Hindlimb muscle (tissue), 1 donor: ENCODE measurements at places on chromosomes 1 and 21.

- DNase-seq: no peak
Observed at GRCh38 chr1:110548381-110548780, 29.4 kb upstream of the KCNA10 start.

DNA sequence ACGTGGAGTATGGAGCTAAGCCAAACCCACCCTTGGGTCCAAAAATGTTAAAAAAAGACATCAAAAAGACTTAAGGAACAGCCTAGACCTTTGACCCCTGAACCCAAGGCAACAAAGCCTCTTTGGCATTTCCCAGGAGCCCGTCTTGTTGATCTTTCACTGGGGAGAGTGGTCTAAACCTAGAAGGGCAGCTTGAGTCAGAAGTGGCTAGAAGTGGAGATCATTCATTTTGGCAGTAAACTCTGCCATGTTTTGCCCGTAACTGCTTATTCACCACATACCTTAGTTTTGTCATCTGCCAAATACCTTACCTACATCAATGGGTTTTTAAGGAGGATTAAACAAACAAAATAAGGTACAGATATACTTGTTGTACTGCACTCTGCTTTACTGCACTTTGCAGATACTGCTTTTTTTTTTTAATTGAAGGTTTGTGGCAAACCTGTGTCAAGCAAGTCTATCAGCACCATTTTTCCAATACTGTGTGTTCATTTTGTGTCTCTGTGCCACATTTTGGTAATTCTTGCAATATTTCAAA, 1.7 kb upstream of the CTSE start:
- no peak for DNase-seq

GRCh38 chr1:21220815-21221214, 44.1 kb upstream of the EIF4G3 start:
- no peak for DNase-seq

GRCh38 chr1:172286629-172287076, 133.8 kb upstream of the C1orf105 start:
- DNase-seq: no peak

DNA sequence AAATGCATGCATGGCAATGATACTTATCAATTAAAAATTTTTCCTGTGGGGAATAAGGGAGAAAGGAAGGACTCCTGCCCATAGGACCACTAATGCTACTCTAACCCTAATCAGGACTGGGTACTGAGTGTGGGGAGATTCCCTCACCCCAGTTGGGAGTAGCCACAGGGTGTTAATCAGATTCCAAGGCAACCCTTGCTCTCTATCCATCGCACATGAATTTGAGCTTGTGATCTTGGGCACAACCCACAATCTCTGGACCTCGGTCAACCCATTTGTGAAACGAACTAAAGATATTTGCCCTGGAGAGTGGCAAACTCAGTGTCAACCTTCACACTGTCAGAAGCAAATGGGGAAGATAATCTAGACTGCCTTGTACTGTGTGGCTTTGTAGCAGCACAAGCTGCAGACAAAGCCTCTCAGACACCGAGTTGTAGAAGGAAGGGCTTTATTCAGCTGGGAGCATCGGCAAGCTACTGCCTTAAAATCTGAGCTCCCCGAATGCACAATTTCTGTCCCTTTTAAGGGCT, 69.5 kb downstream of the SERINC2 start:
- no peak for DNase-seq

- DNase-seq: peak; percentile 75
Observed at GRCh38 chr1:172180501-172181285, 239.8 kb upstream of the C1orf105 start.

- DNase-seq: no peak
Observed at GRCh38 chr1:54404939-54405897, 976 bp downstream of the SSBP3 start.

DNA sequence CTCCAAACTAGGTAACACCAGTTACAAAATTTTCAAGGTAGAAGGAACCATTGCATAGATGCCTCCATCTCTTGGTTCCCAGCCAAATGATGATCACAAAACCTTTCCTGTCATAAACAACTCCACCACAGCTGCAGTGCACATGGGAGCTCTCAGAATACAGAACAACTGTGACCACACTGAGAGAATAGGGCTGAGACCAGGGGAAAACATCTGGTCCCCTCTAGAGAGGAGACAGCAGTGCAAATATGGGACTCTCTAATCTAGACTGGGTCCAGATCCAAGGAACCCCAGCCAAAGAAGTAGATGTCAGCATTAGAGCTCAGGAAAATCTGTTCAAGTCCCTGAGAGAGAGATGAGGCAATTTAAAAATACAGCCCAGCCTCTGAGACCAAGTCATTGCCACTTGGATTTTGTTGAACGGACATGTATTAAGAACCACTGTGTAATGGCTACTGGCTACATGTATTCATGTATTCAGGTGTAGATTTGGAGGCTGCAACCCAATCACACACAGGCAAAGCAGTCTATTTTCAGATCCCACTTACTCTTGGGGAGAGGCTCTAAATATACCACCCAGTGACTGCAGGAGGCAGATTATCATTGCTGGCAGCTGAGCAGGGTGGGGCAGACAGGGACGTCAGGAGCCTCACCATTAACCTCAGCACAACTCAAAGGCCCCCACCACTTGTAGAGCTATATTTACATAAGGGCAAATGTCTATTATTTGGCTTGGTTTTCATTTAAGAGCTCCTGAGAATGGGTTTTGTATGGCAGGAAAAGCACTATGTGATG, 7.6 kb upstream of the RXRG start:
- peak; percentile 48 for DNase-seq

GRCh38 chr21:17554120-17554519, 41.3 kb downstream of the CXADR start:
- DNase-seq: no peak

GRCh38 chr1:90779573-90779972, 62.5 kb upstream of the BARHL2 start:
- no peak for DNase-seq

DNA sequence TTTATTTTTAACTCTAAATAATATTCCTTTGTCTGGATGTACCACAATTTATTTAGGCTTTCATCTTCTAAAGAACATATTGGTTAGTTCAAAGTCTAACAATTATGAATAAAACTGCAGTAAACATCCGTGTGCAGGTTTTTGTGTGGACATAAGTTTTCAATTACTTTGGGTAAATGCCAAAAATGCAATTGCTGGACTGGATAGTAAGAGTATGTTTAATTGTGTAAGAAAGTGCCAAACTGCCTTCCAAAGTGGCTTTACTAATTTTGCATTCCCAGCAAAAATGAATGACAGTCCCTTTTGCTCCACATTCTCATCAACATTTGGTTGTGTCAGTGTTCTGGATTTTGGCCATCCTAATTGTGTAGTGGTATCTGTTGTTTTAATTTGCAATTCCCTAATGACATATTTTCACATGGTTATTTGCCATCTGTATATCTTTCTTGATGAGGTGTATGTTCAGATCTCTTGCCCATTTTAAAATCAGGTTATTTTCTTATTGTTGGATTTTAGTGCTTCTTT, 113.8 kb downstream of the DPYD start:
- DNase-seq: no peak

- no peak for DNase-seq
Observed at GRCh38 chr1:230863449-230863848, 4.9 kb downstream of the C1orf198 start.

DNA sequence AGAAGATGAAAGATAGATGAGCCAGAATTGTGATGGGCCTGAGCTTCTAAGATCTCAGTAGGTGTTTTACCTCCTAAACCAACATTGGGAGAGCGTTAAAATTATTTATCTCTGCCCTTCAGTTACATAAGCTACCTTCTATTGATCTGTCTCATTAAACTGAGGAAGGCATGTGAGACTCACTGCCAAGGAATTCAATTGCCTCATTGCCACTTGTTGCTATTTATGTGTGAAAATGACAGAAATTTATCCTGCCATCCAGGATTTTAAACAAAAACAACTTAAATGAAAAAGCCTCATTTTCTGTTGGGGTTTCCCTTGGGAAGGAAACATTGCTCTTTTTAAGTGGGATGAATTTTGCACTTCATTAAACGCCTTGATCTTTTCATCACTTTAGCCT, 78.7 kb upstream of the RUNX1 start:
- no peak for DNase-seq

DNA sequence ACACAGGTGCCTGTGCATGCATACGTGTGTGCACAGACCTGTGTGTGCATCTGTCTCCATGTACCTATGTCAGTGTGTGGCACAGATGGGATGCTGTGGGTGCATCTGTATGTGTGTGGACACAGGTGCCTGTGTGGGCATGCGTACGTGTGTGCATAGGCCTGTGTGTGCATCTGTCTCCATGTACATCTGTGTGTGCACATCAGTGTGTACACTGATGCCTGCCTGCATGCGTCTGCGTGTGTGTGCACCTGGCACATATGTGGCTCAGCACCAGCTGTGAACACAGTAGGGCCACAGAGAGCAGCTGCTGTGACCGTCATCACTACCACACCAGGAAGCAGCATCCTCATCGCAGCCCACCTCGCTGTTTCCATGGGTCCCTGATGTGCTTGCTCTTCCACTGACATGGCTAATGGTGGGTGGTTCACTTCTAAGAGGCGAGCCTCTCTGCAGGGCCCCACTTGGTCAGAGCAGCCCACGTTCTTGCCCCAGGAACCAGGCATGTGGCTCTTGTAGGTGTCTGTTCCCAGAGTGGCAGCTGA, 9.6 kb upstream of the SPATC1L start:
- DNase-seq: no peak

GRCh38 chr1:59455206-59455605, 158.3 kb downstream of the FGGY start:
- DNase-seq: no peak

- DNase-seq: no peak
Observed at GRCh38 chr1:212161231-212161781, 123.9 kb upstream of the PPP2R5A start.

GRCh38 chr1:151340870-151341754, 5.9 kb downstream of the RFX5 start:
- peak; percentile 79 for DNase-seq

DNA sequence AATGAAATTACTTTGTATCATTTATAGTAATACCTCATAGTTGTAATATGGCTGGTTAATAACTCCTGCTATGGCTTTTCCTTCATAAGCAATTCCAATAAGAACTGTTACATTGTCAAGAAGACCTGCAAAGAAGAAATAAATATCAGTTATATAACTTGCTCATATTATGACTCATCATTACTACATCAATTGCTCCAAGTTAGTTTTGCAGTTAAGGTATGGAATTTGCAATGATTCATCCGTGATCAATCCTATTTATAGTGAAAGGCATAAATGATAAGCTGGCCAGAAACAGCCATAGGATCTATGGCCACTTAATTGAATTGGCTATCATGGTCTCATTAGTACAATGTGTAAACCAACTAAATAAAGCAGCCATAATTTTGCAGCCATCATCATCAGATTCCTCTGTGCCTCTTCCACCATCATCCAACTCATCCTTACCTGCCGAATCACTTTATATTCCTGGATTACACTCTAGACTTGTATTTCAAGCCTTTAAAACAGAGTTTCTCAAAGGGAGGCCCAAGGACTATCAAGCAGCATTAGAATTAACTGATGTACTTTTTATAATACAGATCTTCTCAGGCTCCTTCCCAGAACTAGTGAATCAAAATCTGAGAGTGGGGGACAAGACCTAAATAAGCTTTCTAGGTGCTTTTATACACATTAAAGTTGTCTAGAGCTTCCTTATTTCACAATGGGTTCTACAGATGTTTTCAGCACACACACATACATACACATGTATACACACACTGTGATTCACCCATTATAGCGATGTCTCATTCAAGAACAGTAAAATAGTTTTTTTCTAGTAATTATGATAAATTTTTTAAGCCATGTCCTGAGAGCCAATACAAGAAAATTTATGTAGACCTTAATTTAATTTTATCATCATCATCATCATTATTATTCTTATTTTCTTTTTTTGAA, 21.2 kb upstream of the EPRS1 start:
- no peak for DNase-seq
